Activated CD4-positive, alpha-beta T cell treated with anti-CD3 and anti-CD28 coated beads for 36 hours (primary cell): ENCODE measurements at places on chromosomes 6 and 20. TPM values are rescaled to one million over a fixed set of nuclear protein-coding genes. Genes with fewer than 3 reads are reported as not detected.

ME1 gene
- 0.05 TPM for total RNA-seq

SRC gene
- total RNA-seq: 5.7 TPM

GCNT2 gene
- 2.2 TPM for total RNA-seq

PAQR8 gene
- total RNA-seq: 9.0 TPM

AFDN gene
- total RNA-seq: 14.0 TPM

GLP1R gene
- total RNA-seq: 0.94 TPM

NEURL2 gene
- total RNA-seq: 1.9 TPM

MOXD1 gene
- total RNA-seq: not detected

ID4 gene
- total RNA-seq: not detected

RAET1L gene
- total RNA-seq: not detected

CNR1 gene
- not detected for total RNA-seq

GHRH gene
- total RNA-seq: not detected

SNX21 gene
- total RNA-seq: 1.2 TPM

SLC17A4 gene
- total RNA-seq: not detected

ARMH2 gene
- not detected for total RNA-seq

MCCD1 gene
- total RNA-seq: not detected

DNAH8 gene
- total RNA-seq: 0.02 TPM

OPN5 gene
- total RNA-seq: not detected

DNAJC5 gene
- total RNA-seq: 30.1 TPM

HLA-DRB1 gene
- total RNA-seq: 12.7 TPM

POU5F1 gene
- 0.21 TPM for total RNA-seq

OPRL1 gene
- 0.42 TPM for total RNA-seq

GGT7 gene
- total RNA-seq: 15.0 TPM

OVOL2 gene
- total RNA-seq: not detected

SAMHD1 gene
- 36.9 TPM for total RNA-seq

NKX2-2 gene
- not detected for total RNA-seq

THEMIS gene
- total RNA-seq: 24.5 TPM

IL17A gene
- total RNA-seq: 11.9 TPM

TNFRSF6B gene
- total RNA-seq: 0.21 TPM

BHLHE23 gene
- total RNA-seq: not detected
